ENCODE measurements at places on chromosomes 11 and 22.

DNA sequence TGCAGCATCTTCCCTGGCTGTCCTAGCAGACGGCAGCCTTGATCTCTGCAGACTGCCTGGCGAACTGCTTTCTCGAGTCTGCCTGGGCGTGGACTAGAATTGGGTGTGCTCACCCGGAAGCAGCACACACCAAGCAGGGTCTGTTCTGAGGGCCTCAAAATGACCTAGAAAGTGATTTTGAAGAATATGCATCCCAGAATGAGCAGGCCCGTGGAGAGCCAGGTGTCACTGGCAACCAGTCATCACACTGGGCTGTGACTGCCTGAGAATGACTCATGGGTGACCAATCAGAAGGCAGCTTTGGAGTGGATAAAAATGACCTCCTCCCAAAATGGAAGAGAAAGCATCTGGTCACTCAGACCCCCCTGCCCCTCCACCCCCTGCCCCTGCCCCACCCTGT is 114.9 kb upstream of the NECTIN1 start:
- no peak for DNase-seq

GRCh38 chr11:123702139-123702538 is 39.3 kb downstream of the ZNF202 start:
- DNase-seq: no peak

GRCh38 chr11:31844351-31844750 is 33.2 kb upstream of the PAX6 start:
- DNase-seq: no peak

DNA sequence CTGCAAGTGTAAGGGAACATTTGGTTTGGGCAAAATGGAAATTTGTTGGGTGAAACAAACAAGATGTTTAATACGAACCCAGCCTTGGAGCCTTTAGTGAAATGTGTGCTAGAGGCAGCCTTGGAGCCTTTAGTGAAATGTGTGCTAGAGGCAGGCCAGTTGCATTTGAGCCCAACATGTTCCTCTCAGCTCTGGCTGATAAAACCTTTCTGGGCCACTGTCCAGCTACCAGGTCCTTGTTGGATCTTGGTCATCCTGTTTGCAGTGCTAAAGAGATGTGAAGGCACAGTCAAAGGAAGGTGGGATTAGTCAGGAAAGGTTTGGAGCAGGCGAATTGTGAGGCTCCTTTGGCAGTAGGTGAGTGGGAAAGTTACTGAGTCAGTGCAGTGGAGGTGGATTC is 48.9 kb downstream of the CEP164 start:
- no peak for DNase-seq

DNA sequence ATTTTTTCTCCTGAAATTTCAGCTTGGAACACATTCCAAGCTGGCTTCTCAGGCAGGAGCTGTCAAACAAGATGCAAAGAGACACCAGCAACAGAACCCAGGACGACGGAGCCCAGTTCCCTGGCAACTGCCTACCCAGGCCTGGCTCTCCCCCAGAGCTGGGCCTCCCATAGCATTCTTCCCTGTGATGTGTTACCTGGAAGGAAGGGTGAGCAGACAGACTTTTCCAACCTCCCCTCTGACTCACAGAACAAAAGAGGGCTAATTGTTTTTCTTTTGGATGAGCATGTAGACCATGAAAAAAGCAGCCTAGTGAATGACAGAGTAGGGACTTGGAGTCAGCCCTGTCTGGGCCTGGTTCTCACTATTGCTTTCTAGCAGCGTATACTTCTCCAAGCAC is 55.3 kb upstream of the BMAL1 start:
- no peak for DNase-seq

DNA sequence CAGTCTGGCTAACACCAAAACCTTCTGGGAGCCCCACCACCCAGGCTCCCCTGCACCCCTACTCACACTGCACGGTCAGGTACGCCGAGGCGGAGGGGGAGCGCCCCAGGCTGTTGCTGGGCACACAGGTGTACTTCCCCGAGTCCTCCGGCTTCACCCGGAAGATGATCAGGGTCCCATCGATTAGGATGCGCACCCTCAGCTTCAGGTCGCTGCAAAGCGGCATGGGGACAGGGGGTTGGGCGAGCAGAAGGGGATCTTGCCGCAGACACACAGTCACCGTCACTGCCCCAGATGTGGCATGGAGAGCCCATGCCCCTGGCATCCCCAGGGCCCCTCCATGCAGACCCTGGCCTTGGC is 21.2 kb downstream of the IGSF9B start:
- no peak for DNase-seq

DNA sequence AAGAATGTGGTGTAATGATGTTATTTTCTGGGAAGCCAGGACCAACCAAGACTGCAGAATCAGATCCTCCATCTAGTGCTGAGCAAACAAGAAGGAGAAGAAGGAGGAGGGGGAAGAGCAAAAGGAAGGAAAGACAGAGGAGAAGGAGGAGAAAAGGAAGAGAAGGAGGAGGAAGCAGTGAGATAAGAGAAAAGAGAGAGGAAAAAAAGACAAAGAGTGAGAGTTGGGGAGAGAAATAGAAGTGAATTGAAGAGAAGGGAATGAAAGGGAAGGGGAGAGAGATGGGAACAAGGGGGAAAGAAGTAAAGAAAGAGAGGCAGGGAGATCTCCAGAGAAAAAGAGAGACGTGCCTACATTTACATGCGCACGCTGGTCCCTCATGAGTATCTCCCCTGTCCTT is 153.5 kb downstream of the MN1 start:
- no peak for DNase-seq

DNA sequence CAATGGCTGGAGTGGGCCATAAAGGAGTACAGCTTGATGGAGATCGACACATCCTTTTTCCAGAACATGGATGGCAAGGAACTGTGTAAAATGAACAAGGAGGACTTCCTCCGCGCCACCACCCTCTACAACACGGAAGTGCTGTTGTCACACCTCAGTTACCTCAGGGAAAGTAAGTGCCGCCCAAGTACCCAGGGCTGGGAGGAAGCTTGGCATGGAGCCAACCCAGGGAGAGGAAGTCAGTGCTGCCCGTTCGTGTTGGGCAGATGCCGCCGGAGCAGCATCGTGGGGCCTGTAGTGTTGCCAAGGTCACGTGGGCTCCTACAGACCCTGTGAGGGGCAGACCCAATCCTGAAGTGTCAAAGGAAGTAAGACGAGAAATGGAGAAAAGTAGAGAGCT is 78.9 kb downstream of the FLI1 start:
- peak; percentile 53 for DNase-seq

GRCh38 chr11:68332186-68332585 is 19.8 kb downstream of the LRP5 start:
- DNase-seq: no peak

DNA sequence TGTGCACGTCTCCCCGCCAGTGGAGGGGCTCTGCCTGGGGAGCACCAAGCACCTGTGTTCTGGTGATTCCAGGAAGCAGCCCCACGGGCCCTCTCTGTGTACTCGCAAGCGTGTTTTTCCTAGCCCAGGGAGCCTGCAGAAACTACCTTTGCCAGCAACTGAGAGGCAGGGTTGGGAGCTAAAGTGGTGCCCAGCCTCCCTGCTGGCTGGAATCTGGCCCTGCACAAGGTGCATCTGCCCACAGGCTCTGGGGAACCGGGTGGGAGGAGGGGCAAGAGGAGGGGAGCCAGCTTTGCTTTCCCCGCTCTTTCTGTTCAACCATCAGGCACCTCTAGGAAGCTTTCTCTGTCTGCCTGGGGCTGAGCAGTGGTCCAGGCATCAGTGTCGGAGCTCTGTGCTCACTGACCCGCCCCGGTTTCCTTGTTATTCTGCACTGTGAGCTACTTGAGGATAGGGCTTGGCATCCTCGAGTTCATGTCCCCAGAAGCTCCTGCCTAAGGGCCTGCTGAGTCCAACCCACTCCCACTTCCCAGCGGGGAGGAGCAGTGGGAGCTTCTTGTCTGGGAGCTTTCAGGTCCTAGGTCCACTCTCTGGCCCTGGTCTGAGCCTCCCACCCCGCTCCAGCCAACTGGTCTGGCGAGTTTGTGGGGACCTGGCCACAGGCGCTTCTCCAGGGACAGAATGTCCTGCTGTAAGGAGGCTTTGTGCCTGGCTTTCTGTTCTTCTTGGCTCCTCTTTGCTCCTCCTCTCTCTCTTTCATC is 14.9 kb downstream of the DAGLA start:
- DNase-seq: no peak

- no peak for DNase-seq
Observed at GRCh38 chr22:29141078-29141688, 64.5 kb upstream of the EMID1 start.

DNA sequence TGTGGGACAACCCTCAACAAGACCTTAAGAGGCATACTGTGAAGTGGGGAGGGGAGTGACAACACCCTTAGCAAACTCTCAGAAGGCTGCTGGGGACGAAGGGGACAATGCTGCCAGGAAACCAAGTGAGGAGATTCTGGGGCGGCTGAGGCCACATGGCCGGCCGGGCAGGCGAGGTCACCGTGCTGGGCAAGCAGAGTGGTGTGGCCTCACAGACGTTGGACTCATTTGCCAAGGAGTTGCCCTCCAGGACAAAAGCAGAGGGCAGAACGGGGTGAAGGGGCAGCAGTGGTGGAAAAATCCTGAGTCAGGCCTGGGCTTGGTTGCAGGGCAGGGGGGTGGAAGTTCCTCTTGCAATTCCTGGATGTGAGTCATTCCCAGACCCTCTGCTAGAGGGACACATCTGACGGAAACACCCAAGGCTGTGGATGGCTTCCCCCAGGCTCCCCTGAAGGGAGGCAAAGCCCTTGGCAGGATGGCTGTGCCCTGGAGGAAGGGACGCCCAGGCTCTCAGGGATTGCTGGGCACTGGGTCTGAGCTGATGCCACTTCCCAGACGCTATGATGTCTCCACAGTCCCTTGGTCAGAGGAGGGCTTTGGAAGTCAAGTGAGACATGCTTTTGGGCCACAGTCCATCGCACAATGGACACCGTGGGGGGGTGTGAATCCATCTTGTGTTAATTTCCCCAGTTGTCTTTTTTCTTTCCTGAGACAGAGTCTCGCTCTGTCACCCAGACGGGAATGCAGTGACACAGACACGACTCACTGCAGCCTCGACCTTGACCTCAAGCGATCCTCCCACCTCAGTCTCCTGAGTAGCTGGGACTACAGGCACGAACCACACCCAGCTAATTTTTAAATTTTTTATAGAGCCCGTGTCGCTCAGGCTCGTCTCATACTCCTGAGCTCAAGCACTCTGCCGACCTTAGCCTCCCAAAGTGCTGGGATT is 16.2 kb upstream of the SHANK3 start:
- DNase-seq: no peak

DNA sequence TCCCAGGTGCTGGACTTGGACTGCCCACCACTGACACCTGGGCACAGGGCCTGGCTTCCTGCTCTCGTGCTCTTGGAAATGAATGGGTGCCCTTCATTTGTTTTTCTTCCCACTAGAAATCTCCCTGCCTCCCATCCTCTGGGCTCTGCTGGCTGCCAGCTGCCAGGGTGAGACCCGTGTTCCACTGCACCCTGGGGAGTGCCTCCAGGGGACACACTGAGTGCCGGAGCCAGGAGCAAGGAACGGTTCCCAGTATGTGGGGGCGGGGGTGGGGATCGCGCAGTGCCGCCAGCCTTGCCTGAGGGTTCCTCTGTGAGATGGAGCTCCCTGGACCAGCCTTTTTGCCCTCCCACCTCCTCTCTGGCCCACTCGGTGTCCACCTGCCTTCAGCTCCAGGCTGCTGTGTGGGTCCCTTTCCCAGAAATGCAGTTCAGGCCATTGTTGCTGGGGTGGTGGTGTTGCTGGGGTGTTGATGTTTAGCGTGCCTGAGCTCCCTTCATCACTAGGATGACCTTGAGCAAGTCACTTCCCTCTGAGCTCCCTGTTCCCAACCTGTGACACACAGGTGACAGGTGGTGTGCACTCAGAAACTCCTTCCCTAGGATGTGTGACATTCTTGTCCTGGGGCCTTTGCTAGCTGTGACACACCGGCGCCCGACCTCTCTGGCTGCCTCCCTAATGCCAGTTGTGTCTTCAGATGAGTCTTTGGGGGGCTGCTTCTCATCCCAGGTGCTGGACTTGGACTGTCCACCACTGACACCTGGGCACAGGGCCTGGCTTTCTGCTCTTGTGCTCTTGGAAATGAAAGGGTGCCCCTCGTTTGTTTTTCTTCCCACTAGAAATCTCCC is 72.1 kb downstream of the MED15 start:
- DNase-seq: peak; percentile 12

DNA sequence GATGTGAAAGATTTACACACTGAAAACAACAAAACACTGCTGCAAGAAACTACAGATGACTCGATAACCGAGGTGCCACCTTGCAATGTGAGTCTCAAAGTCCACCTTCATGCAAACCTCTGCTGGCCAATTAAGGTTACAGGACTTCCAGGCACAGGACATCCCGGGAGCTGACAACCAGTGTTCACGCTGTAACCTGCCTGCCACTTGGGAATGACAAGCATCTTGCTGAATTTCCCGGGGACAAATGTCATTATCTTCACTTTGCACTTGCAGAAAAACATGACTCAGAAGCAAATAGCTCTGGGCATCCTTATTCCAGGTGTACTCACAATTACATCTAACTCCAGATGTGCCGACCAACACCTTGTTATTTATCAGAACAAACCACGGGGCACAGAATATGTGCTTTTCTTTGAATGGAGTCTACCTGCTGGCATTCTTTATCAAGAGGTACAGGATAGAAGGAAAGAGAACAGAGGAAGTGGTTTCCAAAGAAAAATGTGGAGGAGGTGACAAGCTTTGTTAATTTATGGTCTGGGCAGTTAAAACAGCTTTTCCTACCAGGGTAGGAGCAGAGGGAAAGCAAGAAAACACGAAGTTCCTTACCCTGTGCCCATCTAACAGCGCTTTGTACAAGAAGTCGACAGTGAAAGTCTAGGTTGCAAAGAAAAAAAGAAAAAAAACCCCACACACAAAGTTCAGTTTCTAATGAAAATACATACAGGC is 72.3 kb downstream of the SHANK2 start:
- DNase-seq: no peak

DNA sequence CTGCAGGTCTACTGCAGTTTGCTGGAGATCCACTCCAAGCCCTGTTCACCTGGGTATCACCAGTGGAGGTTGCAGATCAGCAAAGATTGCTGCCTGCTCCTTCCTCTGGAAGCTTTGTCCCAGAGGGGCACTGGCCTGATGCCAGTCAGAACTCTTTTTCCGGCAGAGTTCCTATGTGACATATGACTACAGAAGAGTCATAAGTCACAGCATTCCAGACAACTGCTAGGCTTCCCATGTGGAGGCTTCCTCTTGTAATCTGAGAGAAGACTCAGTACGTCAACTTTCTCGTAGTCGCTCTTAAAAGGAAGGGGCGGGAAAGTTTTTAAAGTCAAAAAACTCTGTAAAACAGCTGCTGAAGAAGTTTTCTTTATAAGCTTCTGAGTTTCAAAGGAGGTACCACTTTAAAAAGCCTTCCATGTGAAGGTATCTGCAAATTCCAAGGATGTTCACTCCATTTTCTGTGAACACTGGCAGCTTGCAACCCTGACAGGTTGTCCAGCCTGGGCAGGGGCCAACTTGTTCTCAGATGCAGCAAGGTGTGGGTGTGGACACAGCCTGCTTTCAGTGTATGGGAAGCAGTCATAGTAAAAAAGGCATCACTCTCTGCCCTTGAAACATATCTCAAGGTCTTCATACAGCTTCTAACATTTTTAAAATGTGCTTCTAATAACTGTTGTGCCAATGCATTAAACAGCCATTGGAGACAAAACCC is 97.8 kb downstream of the ME3 start:
- no peak for DNase-seq

GRCh38 chr11:71527576-71528210 is 626 bp downstream of the KRTAP5-7 start:
- DNase-seq: no peak

GRCh38 chr11:62182147-62182891 is 7.7 kb upstream of the SCGB1D1 start:
- DNase-seq: no peak
